Kidney (tissue), 22 donors: ENCODE measurements at places on chromosomes 4 and X.

- no peak for DNase-seq
Measured at GRCh38 chr4:126168484-126168883, 853.7 kb downstream of the FAT4 start.

DNA sequence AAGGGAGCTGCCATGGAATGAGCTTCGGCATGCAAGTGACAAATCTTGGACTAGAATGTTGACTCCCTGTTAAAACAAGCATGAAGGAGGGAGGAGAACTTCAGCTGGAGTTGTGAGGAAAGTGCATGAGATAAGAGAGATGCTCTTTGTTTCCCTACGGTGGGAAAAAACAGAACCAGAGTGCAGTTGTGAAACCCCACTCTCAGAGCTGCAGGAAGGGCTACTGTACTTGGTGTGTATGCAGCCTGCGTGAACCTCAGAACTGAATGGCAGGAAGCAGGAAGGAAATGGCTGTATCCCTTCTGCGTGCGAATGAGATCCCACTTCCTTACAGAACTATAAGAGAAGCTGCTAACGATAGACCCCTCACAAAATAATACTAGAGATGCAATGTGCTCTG is 57.2 kb downstream of the EGF start:
- no peak for DNase-seq

DNA sequence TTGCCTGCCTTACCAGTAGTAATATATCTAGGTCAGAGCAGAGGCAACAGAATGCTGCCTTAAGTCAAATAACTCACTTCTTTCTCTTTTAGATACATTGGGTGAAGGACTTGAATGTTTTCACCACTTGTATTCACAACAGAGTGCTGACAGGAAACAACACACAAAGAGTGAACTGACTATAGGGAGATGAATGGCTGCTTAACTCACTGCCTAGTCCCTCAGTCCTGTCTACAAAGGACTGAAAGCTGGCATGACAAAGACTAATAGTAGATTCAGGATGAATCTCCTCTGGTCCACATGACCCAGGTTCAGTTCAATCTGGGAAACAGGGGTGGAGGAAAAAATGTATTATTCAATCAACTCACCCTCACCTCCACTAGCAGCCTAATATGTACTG is 134.2 kb downstream of the GALNTL6 start:
- DNase-seq = no peak

DNA sequence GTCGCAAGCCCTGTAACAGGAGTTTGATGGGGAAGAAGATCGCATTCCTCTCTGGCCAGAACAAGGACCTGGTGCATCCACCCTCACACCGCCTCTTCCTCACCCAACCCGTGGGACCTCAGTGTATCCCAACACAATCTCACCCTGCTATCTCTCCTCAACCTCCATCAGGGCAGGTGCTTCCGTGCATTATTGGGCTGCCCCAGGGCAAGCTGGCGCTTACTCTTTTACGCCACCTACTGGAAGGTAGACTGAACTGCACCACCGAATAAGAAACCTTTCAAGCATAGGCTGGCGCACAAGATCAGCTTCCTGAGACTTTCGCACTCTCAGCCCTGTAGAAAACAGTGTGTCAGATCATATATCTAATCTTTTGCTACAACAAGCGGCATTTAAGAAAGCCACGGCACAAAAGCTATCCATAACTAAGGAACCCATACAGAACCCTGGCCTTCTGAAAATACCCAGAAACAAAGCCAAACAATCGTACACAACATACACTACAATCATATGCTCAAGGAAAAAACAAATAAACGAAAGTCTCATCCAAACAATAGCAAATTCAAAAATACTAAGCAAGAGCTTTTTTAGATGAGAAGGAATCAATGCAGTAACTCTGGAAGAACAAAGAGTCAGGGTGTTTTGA is 209.3 kb downstream of the UGT8 start:
- DNase-seq = no peak

DNA sequence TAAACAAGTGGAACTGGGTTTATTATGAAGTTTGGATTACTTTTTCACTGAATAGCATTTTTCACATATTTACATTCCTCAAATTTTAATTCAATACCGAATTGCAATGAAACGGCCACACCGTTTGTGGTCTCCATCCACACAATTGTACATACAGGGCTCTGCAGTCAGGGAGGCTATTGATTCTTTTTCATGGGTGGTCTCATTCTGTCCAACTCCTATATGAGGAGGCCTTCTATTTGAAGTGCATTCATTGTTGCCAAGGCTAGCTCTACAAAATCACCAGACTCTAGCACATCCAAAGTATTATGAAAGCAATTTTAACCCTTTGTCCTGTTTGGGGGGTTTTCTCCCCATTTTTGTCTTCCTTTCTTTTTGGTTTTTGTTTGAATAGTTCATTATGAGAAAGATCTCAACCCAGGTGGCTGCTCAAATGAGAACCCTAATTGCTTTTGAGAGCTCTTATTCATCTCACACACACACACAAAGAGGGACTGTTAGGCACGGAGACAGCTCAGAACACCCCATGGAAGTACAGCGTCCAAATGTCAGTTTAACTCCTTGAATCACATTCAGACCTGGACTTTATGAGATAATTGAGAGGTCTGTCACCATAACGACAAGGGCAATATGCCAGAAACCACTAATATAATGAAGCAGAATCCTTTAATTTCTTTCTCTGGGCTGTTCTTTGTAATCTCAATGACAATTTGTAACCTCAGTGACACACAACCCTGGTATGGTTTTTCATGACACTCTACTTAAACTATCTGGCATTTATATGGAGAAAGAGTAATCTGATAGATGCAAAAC is 79.4 kb downstream of the NLGN4X start:
- DNase-seq = no peak

GRCh38 chrX:112654871-112655270 is 24.9 kb downstream of the LHFPL1 start:
- no peak for DNase-seq

DNA sequence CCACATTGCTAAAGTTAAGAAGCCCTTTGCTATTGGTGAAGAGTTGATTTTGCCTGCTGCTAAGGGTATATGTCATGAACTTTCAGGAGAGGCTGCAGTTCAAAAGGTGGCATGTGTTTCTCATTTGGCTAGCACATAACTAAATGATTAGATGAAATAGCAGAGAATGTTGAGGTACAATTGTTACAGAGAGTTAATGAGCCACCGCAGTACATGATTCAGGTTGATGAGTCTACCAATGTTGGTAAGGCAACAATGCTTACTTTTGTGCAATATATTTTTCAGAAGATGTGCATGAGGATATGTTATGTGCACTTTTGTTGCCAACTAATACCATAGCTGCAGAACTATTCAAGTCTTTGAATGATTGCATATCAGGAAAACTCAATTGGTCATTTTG is 21.1 kb upstream of the CXCL2 start:
- no peak for DNase-seq
